ENCODE measurements at places on chromosomes 6 and 20. TPM values are rescaled to one million over a fixed set of nuclear protein-coding genes. Genes with fewer than 3 reads are reported as not detected.

The GNAS-AS1 gene
- total RNA-seq = not detected

The SDC4 gene
- 42.1 TPM for total RNA-seq

The ULBP1 gene
- total RNA-seq = 0.37 TPM

The NEURL2 gene
- 10.6 TPM for total RNA-seq

The TBXT gene
- not detected for total RNA-seq

The TTLL9 gene
- total RNA-seq = 0.24 TPM

The TSHZ2 gene
- 83.5 TPM for total RNA-seq

The PXMP4 gene
- total RNA-seq = 3.8 TPM

The SGK2 gene
- 14.3 TPM for total RNA-seq

The MOXD1 gene
- 1.3 TPM for total RNA-seq

The OR12D3 gene
- total RNA-seq = not detected

- DNase-seq = no peak
These were observed 14.2 kb downstream of the MLIP start for GRCh38 chr6:54125493-54125892.

DNA sequence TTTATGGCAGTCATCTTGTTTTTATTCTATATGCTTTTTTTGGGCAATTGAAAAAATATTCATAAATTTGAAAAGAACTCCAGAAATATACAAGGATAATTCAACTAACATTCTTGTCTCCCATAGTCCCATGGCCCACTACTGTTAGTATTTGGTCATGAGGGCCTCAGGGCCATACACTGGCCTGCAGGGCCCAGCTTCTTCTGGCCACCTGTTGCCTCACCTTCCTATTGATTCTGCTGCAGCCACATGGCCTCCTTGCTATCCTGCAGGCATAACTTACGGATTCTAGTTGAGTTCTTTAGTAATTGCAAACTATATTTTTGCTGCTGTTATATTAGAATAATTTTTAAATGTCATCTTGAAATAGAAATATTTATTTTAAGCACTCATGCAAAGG is 72.6 kb downstream of the SCAND1 start:
- DNase-seq = no peak

GRCh38 chr6:19342616-19343015 is 494.6 kb upstream of the ID4 start:
- no peak for DNase-seq

DNA sequence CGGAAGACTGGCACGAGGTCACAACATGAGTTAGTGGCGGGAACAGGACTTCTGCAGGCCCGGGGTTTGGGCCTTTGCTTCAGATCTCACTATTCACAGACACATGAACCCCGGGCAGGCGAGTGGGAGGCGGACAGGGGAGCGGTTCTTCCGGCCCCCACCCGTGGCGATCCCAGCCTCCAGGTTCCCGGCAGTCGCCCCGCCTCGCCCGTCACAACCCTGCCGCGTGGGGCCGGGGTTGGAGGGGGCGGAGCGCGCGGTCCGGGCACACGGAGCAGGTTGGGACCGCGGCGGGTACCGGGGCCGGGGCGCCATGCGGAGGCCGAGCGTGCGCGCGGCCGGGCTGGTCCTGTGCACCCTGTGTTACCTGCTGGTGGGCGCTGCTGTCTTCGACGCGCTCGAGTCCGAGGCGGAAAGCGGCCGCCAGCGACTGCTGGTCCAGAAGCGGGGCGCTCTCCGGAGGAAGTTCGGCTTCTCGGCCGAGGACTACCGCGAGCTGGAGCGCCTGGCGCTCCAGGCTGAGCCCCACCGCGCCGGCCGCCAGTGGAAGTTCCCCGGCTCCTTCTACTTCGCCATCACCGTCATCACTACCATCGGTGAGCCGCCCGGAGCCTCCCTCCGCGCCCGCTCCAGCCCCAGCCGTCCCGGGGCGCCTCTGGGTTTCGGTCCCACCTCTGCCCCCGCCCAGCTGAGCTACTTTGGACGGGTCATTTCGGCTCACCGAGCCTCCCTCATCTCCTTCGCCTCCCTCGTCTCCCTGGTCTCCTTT is at the start of gene KCNK15:
KCNK15 (plus strand) TSS at position 268 of the 769 bp plus-strand sequence; CDS start at position 314, 46 bp downstream.
- no peak for DNase-seq

DNA sequence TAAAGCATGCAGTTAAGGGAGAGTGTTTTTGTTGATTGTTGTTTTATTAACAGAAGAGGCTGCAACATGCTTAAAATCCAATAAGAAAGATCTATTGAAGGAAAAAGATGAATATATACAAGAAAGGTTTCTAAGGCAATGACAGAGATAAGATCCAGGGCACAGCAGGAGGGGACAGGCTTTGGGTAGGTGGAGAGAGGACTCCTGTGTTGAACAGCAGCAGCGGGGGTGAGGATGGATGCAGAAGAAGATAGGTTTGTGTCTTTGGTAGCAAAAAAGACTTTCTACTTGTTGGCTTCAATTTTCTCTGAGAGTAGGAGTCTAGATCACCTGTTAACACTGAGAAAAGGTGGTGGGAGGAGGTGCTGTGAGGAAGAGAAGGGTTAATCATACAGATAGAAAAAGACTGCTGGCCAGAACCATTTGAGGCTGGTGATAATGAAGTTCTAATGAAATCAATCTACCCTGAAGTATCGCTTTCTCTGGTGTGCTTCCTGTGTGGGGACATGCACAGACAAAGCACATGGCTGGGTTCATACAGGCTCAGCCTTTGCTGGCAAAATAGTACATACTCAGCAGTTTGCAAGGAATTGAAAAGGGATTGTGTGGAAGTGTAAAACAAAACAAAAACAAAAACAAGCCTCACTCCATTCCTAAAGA is 17.2 kb upstream of the DST start:
- no peak for DNase-seq

- no peak for DNase-seq
These were observed 62.4 kb upstream of the NELFCD start for GRCh38 chr20:58918621-58919020.

GRCh38 chr20:16748308-16748900 is at the start of gene OTOR:
Gene OTOR, plus strand, starts transcription at chr20:16748358. Its CDS starts 44 bp downstream, at chr20:16748402.
- DNase-seq = no peak

- DNase-seq = no peak
These were observed 28.3 kb upstream of the CSNK2A1 start for GRCh38 chr20:571754-572441.

DNA sequence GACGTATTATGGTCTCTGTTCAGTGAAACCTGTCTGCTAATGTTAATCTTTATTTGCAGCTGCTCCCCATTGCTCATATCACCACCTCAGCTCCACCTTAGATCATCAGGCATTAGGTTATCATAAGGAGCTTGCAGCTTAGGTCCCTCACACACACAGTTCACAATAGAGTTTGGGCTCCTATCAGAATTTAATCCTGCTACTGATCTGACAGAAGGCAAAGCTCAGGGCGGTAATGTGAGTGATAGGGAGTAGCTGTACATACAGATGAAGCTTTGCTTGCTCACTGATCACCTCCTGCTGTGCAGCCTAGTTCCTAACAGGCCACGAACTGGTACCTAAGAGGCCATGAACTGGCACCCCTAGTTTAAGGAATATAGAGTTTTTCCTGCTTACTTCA is 989.7 kb downstream of the EYS start:
- DNase-seq = no peak

GRCh38 chr6:89775150-89775549 is 44.4 kb downstream of the MDN1 start:
- DNase-seq = no peak

DNA sequence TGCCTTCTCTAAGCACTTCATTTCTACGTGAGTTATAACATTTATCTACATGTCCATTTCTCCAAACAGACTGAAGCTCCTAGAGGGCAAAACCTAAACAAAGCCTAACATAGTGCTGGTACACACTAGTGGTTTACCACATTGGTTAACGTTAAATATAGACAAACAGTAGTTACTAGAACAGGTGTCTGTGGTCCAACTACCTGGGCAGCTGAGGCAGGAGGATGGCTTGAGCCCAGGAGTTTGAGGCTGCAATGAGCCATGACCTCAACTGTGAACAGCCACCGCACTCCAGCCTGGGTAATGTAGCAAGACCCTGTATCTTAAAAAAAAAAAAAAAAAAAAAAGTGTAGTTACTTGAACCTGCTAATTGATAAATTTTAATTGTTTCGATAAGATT is 26.5 kb downstream of the PTPRK start:
- DNase-seq = no peak

GRCh38 chr6:79261666-79262065 is 27.2 kb upstream of the HMGN3 start:
- DNase-seq = no peak

DNA sequence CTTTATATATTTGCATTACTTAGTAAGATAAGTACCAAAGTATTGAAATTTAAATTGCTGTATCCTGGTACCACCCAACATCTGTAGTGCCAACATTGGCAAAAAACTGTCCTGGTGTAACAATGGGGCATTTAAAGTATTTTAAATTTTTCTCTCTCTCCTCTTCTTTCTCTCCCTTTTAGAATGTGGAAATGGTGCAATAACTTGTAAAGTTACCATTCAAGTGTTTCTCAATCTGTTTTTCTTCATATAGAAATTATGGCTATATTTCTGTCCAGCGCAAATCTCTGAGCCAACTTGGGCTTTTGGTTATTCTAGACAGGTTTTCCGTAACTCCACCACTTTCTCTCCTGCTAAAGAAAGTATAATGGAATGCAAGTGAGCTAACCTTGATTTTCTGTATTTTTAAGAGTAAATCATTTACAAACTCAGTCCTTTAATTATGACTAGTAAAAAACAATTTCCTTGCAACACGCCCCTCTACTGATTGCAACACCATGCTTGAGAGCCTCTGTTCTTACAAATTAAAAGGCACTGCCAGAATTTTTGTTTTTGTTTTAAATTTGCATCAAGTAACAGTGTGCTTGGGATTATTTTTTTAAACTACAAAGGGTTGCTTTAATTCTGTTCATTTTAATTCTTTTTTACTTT is 324.2 kb upstream of the CITED2 start:
- DNase-seq = no peak

DNA sequence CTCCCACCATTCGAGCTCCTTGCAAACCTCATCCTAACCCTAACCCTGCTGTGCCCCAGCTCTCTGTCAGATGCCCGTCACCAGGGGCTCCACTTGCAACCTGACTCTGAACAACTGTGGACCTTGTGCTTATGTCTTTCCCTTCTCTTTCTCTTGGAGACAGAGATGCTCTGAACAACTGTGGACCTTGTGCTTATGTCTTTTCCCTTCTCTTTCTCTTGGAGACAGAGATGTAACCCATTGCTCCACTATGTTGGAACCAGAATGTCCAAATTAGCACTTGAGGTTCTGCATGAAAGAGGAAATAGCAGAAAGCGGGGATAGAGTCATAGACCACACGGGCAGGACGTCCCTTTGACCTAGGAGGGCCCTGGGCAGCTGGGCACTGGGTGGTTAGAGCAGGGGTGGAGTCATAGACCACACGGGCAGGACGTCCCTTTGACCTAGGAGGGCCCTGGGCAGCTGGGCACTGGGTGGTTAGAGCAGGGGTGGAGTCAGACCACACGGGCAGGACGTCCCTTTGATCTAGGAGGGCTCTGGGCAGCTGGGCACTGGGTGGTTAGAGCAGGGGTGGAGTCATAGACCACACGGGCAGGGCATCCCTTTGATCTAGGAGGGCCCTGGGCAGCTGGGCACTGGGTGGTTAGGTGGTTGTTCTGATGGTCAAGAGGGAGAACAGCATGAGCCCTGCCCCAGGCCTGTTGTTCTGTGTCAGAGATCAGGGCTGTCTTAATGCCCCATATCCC is 22.2 kb downstream of the PCMTD2 start:
- DNase-seq = no peak

DNA sequence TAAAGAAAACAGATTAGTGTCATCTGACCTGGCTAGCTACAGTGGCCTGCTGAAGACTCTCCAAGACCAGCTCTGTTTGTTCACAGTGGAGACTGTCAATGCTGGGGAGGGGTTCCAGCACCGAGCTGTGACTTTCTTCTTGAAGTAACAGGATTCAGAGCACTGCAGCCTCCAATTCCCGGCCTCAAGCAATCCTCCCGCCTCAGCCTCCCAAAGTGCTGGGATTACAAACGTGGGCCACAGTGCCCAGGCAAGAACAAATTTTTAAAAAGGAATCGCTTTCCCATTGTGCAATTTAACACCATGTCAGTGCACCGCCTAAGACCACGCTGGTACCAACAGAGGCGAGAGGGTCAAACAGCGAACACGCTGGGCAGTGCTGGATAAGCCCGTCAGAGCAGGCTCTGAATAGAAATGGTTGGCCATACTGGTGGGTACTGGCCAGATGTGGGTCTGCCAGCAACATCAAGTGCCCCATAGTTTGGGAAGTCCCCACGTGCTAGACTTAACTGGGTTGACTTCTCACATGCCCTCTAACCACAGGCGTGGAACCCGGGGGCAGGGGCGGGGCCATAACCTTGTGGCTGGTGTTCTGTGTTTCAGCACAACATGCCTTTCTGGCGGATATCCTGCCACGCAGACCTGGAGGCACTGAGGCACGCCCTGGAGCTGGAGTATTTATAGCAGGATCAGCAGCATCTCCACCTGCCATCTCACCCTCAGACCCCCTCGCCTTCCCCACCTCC is 168.9 kb downstream of the ZMYND8 start:
- no peak for DNase-seq

GRCh38 chr6:124822204-124822613 is 140.0 kb upstream of the RNF217 start:
- no peak for DNase-seq

DNA sequence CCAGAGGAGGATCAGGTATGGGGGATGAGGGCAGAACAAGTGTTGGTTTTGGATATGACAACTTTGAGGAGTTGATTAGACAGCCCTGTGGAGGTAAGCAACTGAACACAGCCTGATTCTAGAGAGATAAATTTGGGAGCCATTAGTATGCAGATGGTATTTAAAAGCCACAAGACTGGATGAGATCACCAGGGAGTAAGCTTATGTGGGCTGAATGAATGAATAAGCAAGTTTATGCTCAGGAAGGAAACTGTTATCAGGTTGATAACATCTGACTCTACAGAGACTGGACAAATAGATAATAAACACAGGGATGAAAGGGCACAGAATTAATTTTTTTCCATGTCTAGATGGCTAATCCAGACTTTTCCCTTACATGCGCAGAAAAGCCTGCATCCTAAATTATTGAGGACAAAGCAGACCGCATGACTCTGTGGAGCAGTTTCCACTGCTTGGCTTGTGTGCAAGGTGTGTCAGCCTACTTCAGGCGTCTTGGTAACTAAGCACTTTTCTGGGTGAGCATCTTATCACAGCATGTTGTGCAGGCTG is 150.6 kb downstream of the GJA10 start:
- DNase-seq = no peak

GRCh38 chr6:1004885-1005630 is 306.8 kb upstream of the FOXQ1 start:
- DNase-seq = no peak

DNA sequence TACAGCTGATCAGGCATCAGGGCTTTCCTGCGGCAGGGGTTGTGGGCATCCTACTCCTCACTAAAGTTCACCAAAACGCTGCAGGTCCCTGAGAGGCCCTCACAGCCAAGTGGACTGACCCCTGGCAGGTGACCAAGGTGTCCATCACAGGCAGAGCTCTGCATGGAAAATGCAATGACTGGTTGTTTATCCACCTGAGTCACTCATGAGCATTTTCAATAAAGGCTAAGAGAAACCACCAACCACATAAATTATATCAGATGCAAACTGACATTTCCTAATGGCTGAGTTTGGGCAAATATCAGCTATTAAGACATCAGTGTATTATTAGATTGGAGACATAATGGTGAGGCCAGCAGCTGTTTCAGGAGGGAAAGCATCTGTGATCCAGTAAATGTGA is 152.7 kb upstream of the SYNDIG1 start:
- DNase-seq = no peak

GRCh38 chr20:36309643-36310042 is 3.5 kb downstream of the DLGAP4 start:
- DNase-seq = no peak

GRCh38 chr6:158058171-158058651 is 76.5 kb downstream of the SYNJ2 start:
- DNase-seq = no peak

All from omental fat pad (tissue), 4 donors.